Activated CD4-positive, alpha-beta memory T cell treated with anti-CD3 and anti-CD28 coated beads for 36 hours (primary cell): ENCODE measurements at places on chromosomes 4 and X.

DNA sequence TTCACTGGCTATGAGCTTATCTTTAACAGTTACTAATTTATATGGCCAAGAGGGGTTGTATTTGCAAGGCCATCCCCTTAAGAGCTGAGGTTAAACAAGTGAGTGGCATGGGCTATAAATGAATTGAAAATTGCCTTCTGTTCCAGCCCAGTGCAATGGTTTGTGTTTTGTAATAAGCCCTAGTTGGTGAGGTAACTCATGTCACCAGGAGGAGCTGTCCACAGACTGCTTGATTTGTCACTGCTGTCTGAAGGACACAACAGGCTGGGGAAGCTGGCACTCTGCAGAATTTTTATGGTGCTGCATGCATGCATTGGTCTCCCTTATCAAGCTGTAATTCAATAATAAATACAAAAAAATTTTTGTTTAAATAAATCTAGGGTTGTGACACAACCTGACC lies 223.8 kb downstream of the IL1RAPL2 start:
- no peak for DNase-seq

- DNase-seq = no peak
Measured at GRCh38 chr4:11468901-11469300, 40.2 kb upstream of the HS3ST1 start.

DNA sequence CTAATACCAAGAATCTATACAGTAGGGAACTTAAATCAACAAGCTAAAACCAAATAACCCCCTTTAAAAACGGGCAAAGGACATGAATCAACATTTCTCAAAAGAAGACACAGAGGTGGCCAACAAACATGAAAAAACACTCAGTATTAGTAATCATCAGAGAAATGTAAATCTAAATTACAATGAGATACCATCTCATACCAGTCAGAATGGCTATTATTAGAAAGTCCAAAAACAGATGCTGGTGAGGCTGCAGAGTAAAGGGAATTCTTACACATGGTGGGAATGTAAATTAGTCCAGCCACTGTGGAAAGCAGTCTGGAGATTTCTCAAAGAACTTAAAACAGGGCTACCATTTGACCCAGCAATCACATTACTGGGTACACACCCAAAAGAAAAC lies 167.8 kb downstream of the PACRGL start:
- DNase-seq = no peak

GRCh38 chr4:75004755-75005668 lies 72.1 kb downstream of the PARM1 start:
- no peak for DNase-seq

DNA sequence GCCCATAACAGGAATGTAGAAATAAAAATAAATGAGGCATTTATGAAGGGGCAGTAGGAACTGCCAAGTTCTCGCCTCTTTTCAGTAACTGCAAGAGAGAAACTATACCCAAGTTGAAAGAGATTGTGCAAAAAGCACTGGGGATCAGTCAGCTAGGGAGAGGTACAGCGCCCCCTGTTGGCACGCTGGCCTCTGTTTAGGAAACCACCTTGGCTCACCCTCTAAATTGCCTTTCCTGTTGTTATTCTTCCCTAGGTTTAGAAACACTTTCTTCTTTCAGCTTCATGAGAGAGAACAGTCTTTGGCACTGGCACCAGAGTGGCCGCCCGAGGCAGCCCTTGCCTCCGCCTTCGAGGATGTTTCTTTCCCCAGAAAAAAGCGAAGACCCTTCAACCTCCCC lies 348.5 kb downstream of the MID1IP1 start:
- DNase-seq = peak; percentile 70

- DNase-seq = no peak
Measured at GRCh38 chr4:137267024-137267423, 265.3 kb downstream of the PCDH18 start.

DNA sequence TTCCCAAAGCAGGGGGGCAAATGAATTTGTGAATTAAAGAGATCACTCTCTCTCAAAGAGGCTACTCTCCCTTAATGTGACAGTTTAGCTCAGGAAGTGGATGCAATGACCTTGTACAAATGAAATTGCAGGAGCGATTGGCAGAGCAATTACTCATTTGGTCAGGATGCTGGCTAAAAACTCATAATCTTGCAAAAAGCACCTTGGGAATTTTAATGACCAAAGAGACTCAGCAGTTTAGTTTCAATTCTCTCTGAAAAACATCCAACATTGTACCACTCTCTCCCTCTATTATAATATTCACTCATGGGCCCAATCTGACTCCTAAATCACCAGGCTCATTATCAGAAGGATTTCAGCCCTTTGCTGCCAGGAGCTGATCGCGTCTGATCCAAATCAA lies 26.1 kb downstream of the PDGFC start:
- no peak for DNase-seq

DNA sequence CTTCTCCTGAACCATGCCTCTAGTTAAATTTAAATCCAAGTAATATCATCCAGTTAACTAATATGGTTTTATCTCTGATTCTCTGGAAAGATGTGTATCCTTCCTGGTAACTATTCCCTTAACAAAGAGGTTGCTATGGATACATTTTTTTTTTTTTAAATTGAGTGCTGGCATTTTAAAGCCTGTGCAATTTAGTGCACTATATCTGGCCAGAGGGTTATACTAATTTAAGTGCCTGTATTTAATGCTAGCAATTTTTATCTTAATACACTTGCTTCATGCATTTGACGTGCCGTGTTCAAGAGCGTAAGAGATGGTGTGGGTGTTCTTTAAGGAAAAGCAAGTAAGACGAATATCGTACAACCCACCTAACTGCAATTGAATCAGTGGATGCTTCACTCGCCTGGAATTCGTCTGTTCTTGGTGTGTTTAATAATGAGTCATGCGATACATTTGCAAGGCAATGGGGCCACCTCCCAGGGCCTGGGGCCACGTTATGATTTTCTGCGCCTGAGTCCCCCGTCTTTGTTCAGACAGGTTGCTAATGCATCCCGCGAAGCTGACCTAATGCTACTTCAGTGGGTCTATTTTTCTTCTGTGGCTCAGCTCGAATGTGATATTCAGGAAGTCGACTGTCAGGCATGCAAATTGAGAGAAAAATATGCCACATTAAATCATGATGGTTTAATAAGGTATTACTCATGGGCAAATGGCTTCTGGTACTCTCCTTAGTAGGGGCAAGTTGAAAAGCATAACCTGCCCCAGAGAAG lies 14.2 kb upstream of the MID1 start:
- DNase-seq = no peak

DNA sequence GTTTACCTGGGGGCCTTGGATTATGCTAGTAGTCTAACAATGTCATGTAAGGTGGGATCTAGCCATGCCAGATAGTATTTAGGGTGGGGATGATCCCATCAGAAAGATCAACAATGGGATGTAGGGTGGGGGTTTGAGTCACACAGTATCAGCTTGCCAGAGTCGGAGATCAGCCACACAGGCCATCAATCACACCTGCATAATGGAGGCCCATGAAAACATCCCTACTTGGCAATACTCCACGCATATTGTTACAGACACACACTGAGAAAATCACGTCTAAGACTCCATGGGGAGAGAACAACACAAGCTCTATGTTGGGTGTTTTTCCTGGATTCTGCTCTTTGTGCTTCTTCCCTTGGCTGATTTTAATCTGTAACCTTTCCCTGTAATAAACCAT lies 49.5 kb upstream of the SLC25A4 start:
- DNase-seq = no peak

DNA sequence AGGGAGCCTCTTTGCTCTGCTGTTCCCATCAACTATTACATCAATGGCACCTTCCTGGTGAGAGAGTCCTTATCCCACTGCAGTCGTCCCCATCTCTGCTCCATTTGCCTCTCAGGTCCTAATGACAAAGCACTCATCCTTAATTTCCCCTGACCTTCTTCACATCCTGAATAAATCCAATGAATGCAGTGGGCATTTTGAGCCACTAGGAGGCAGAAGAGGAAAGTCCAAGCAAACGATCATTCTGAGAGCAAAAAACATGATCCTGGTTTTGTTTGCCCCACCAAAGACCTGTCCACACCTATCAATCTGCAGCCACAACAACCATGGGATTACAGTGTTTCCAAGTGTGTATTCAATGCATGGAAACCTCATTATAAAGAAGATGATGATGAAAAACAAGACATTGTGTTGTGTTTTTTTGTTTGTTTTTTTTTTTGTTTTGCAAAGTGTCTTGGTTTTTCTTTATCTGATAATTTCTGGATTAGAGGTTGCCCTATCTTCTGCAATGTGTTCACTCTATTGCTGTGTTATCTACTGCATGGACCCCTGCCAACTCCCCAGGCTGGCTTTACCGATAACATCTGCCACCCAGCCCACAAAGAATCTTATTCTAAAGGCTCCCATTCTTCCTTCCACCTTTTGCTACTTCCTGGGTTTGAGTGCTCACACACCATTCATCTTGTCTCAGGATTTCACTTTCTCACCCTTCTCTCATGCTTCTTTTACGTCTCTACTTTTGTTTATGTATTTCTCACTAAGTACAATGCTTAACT lies 207.2 kb downstream of the NLGN4X start:
- DNase-seq = peak; percentile 11

DNA sequence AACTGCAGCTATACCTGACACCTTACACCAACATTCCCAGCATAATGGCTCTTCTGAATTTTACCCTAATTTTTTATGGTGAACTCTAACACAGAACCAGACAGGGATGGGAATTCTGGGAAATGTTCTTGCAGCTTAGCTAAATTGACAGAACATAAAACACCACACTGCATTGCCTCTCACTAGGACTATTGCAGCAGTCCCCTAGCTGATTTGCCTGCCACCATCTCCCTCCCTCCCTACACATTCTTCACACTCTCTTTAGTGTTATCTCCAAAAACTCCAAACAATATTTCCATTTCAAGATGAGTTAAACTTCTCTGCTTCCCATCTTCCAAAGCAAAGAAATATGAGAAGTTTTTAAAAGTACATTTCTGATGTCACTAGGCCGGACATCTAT lies 733.9 kb upstream of the INTU start:
- no peak for DNase-seq

DNA sequence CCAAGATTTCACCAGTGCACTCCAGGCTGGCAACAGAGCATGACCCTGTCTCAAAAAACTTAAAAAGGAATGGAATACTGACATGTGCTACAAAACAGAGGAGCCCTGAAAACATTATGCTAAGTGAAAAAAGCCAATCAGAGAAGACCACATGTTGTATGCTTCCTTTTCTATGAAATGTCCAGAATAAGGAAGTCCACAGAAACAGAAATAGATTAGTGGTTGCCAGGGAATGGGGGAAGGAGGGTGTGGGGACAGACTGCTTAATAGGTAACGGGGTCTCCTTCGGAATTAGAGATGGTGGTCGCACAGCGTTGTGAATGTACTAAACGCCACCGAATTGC lies 30.1 kb upstream of the KIAA0232 start:
- DNase-seq = no peak

GRCh38 chrX:15165832-15166231 lies 104.1 kb downstream of the ASB9 start:
- DNase-seq = no peak

- DNase-seq = peak; percentile 37
Measured at GRCh38 chrX:1361275-1361674, 24.7 kb downstream of the IL3RA start.

- no peak for DNase-seq
Measured at GRCh38 chr4:6466756-6467381, 5.5 kb downstream of the PPP2R2C start.

GRCh38 chr4:133151691-133152329 lies 2.7 kb downstream of the PCDH10 start:
- DNase-seq = no peak

DNA sequence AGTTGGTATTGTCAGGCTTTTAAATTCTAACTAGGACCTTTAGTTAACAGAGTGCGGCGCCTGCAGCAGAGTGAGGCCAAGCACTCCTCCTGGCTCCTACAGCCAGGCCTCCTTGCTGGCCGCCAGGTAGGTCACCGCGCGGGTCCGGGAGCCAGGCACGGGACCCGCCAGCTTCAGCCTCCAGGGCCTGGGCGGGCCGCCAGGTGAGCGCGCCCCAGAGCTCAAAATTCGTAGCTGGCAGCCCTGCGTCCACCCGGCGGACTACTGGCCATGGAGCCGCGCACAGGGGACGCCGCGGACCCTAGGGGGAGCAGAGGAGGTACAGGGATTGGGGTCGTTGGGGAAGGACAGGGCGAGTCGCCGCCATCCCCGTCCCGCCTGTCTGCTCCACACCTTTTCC lies at the start of gene MAGIX:
MAGIX (plus strand) TSS at position 139 of the 400 bp plus-strand sequence; CDS start at position 271, 132 bp downstream.
- DNase-seq = no peak

- DNase-seq = no peak
Measured at GRCh38 chr4:20248155-20248558, 3.5 kb upstream of the SLIT2 start.

GRCh38 chr4:175784986-175785525 lies 27.0 kb downstream of the GPM6A start:
- DNase-seq = no peak

DNA sequence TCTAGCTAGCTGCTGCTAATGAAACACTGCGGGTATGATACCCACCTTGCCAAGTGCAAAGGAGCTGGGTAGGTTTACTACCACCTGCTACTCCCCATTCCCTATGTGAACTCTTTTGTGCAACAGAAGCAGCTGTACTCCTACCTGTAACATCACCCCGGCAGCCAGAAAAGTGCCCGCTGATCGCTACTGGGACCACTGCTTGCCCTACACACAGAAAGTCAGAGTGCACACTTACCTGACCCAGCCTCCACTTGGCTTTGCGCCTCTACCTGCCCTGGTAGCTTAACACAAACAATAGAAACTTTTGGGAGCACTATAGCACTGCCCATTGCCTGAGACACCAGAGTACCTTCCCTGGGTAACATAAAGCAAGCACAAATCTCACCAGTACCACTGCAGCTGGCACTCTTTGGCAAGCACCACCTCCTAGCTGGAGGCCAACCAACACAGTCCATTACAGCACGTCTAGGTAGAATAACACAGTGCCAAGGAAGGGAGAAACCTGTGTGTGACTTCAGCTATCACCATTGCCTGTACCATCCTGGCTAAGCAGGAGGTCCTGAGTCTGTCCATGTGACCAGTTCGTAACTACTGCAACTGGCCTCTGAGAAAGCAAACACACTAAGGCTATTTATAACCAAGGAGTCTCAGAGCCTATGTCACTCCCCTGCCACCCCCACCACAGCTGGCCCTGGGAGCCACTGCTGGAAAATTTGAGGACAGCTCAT lies 80.1 kb downstream of the CENPC start:
- no peak for DNase-seq

DNA sequence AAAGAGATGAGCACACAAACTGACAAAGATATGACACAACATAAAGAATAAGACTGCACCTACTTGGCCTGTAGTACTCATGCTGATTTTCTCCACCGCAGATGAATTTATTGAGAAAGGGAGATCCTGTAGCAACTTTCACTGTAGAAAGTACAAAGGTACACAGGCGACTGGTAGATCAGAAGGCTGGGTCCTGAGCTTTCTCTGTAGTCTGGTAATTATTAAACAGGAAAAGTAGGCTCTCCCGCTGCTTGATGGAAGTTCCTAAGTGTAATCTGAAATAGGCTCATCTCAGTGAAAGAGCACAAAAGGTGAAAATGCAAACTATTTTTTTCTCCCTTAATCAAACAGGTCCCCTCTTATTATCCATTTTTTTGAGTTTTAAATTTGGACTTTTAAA lies at the start of gene ADH6:
ADH6 (minus strand) TSS at position 175 of the 400 bp plus-strand sequence; CDS start at position 81, 94 bp downstream.
- no peak for DNase-seq
